Stimulated activated CD4-positive, alpha-beta T cell treated with anti-CD3 and anti-CD28 coated beads, Interleukin-4, amount 100 ng/mL, for 48 hours (primary cell): ENCODE measurements at places on chromosomes 11 and 22.

GRCh38 chr11:120273432-120273831, 33.5 kb downstream of the POU2F3 start:
- no peak for DNase-seq

DNA sequence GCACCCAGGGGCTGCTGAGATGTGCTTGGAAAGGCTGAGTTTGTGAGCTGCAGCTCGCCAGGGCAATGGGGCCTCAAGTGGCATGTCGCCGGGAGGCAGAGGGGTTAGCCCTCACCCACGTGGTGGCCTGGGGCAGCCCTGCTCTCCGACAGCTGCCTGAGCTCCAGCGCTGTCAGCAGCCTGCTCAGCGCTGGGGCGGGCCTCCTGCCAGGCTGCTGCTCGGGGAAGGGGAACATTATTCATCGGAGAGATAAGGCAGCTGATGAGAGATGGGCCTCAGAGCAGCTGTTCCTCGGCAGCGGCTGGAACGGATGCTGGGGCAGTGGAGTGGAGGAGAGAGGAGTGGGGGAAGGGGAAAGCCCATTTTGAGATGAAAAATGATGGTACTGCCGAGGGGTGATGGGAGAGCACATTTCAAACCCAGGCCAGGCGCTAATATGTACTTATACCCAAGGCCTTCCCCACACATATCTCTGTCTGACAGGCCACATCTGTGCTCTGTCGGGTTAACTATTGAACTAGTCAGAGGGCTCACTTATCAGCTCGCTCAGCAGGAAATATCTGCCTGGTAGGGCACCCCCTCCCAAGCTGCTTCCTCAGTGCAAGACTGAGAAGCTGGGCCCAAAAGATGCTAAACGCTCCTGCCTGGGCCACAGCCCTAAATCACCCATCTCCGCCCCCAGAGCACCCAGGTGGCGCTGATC, 79.5 kb downstream of the TIMP3 start:
- peak; percentile 7 for DNase-seq

- no peak for DNase-seq
These were observed 30.3 kb downstream of the CNTF start for GRCh38 chr11:58652726-58653280.

- no peak for DNase-seq
These were observed 21.1 kb downstream of the LRRC10B start for GRCh38 chr11:61529537-61530225.

- DNase-seq, result no peak
These were observed 13.1 kb downstream of the APOL2 start for GRCh38 chr22:36226189-36226588.
